ENCODE measurements at places on chromosomes 7 and 10.

DNA sequence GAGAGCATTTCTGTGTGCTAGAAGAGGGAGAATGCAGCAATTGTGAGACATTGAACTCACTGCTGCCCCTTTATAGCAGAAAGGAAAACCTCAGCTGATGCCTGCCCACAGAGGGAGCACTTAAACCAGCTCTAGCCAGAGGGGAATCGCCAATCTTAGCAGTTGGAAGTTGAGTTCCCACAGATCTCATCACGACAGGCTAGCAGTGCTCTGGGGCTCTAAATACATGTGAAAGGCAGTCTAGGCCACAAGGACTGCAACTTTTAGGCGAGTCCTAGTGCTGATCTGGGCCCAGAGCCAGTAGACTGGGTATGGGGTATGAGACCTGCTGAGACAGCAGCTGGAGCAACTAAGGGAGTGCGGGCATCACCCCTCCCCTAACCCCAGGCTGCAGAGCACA, 25.2 kb upstream of the PRR15 start:
- DNase-seq = no peak

- DNase-seq = no peak
Observed at GRCh38 chr10:92064506-92064905, 140.9 kb downstream of the BTAF1 start.

DNA sequence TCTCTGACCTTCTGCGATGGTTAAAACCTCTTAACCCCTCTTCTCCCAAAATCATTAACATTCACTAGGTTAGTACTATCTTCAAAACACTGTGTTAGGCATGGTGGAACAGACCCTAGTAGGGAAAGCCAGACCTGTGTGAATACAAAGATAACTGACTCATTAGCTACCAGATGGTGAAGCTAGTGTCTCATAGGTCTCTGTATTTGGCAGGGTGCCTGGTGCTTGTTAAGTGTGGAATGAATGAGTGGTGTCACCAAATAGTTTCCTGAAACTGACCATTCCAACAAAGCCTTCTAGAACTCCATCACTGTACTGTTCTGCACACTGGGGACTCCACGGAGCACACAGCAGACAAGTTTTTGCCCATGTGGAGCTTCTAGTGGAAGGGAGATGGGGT, 27.7 kb upstream of the TM9SF3 start:
- peak; percentile 66 for DNase-seq

- peak; percentile 18 for DNase-seq
Observed at GRCh38 chr10:44195112-44196007, 189.5 kb downstream of the CXCL12 start.

- no peak for DNase-seq
Observed at GRCh38 chr7:6556196-6556595, 4.9 kb upstream of the GRID2IP start.

DNA sequence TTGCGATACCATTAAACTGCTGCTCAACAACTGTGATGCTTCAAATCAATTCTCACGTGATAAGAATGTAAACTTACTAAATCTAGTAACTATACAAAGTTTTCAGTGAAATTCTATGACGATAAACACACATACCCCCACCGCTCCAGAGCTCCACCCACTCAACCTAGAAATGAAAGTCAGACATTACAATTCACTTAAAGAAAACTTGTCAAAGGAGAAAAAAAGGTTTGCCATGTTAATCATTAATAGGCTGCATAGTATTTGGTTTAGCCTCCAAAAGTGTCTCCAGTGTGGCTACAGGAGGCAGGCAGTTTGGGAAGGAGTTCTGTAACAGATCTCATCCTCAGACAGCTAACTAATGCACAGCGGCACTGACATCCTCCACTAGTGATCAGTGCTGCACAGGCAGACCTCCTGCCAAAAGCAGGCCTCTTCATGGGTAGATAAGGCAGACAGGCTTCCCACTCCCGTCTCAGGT, 3.1 kb downstream of the HERPUD2 start:
- no peak for DNase-seq

Measured in adrenal gland (tissue), 19 donors.